T-helper 22 cell (primary cell): ENCODE measurements at places on chromosomes 7 and 10.

DNA sequence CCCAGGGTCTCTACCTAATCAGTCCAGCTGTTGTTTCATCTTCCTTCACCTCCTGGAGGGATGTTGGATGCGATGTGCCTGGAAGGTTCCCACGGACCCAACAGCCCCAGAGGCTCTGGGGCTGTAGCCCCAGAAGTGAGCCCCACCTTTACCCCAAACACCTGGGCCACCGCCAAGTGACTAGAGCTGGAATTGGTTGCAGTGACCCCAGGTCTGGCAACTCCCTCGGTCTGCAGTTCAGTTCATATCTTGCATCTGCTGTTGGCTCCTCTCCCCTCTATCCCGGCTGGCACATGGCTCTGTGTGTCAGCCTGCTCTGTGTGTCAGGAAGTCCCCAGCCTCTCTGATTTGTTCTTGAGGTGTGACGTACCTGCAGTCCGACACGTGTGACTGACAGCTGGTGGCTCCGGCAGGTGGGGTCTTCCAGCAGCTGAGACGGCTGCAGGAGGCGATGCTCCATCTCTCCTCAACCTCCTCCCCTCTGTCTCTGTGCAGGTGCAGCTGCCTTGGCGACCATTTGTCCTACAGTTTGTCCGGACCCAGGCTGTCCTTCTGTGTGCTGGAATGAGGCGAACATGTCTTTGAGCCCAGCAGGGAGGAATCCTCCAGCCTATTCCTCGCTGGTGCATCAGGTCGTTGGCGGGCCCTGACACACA, 38.6 kb downstream of the ELFN1 start:
- DNase-seq = no peak

GRCh38 chr10:88253622-88254021, 329.5 kb downstream of the RNLS start:
- DNase-seq = no peak

DNA sequence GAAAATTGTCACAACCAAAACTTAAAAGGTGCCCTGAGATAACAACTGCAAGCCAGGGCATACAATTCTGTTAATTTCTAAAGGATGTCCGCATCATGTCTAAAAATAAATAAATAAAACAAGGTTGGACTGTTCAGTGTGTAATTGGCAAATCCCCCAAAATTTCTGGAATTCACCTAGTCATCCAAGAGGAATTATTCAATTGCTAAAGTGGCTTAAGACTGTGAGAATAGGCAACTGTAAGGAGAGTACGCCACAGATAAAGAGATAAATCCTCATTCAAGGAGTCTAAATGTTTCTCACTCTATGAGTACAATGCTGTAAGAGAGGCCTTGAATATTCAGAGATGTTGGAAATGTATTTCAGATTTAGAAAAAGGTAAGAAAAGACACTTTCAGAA, 37.2 kb downstream of the PIK3AP1 start:
- DNase-seq = no peak

DNA sequence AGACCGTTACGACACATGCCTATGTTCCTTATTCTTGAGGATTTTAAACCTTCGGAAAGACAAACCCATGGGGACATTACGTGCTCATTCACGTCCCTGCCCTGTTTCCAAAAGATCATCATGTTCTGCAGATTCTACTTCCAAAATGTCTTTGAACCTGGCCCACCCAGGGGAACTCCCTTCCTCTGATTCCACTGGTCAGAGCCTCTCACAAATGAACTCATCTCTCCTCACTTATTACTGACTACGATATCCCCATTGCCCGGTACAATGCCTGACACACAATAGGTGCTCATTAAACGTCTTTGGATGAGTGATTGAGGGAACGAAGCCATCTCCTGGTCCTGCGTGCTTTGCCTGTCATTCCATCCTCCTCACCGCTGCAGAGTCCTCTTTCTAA, 168.3 kb upstream of the RNF32 start:
- no peak for DNase-seq

DNA sequence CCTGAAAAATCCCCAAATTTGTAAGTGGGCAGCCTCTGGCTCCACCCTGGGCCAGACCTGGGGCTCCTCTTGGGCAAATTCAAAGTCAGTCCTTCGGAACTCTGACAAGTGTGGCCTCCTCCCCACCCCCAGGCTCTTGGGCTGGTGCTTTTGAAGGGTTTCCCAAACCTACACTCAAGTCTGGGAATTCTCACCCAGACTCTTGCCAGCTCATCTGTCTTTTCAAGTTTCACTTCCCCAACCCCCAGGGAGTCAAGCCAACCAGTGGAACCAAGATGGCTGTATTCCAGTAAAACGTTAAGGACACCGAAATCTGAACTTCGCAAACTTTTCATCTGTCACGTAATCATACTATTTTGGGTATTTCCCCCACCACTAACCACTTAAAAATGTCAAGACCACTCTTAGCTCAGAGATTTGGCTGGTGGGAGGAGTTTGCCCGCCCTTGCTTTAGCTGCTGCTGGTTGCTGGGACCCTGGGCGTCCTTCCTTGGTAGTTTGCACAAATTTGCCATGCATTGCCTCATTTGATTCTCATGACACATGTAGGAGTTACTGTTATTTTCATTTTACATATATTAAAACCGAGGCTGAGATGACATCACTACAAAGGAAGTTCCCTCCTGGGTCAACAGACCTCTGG, 1.7 kb upstream of the MYO1G start:
- DNase-seq = peak; percentile 83

- DNase-seq = no peak
Observed at GRCh38 chr10:93841961-93842360, 51.8 kb upstream of the SLC35G1 start.

- no peak for DNase-seq
Observed at GRCh38 chr10:71435571-71436267, 39.0 kb downstream of the CDH23 start.

GRCh38 chr7:137094-137891, 55.1 kb upstream of the FAM20C start:
- no peak for DNase-seq

DNA sequence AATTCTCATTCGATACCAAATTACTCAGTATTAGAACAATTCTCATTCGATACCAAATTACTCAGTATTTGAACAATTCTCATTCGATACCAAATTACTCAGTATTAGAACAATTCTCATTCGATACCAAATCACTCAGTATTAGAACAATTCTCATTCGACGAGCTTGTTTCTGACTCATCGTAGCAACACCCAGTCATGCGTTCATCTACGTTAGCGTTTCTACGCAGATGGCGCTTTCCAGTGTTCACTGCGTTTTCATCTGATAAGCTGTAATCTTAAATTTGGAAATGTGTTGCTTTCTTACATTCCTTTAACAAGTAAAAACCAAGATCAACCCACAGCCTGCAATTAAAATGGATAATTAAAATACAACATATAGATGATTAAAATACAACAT, 276.3 kb downstream of the ZMYND11 start:
- no peak for DNase-seq

DNA sequence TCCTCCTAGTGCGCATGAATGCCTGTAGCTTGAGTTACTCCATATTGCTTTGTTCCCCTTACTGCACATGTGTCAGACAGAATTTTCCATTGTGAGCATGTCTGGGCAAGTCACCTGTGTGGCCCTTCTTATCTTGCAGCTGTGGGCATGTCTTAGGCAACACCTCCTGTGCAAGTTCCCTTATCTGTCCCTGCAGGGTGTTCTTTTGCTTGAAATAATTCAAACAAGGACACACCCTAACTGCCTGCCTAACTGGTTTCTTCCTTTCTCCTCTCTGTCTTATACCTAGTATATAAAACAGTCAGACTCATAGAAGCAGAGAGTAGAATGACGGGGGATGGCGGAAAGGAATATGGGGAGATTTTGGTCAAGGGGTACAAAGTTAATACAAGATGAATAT, 421.1 kb upstream of the SORCS1 start:
- DNase-seq = no peak

DNA sequence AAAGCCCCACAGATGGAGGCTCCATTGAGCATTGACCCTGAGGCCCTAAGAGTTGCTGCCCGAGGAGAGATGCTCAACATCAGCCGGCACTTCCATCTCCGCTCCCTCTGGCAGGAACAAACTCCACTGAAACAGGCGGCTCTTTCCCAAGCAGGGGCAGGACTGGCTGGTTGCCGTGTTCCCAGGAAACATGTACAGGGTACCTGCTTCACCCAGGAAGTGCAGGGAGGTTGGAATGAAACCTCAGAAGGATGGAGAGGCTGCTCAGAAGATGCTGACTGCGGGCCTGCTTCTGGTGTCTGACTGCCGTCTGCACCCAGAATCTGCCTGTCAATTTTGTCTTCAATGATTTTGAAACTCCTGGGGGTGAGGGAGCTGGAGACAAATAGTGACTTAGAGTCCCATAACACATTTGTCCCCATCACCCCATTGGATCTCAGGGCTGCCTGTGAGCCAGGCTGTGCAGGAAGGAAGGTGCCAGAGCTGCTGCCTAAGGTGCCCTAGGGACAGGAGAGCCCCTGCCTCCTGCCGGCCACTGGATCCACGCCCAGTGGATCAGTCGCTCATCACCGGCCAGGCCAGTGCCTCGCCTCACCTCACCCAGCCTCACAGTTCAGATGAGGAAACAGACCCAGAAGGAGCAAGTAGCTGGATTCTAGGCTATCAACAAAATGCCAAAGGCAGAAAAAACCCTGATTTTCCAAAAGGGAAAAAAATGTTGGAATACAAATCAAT, 237.3 kb downstream of the PTPRN2 start:
- no peak for DNase-seq

- DNase-seq = no peak
Observed at GRCh38 chr7:12786494-12786893, 99.1 kb downstream of the ARL4A start.

DNA sequence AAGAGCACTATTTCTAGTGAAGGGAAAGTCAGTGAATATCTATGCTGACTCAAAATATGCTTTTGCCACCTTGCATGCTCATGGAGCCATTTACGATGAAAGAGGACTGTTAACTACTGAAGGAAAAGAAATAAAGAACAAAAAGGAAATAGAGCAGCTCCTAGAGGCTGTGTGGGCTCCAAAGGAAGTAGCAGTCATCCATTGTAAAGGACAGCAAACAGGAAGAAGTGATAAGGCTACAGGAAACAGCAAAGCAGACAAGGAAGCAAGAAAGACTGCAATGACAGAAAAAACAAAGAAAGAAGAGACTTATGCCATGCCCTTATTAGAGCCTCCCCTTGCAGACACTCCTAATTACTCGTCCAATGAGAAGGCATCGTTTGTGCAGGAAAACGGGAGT, 12.0 kb upstream of the ZNF33B start:
- DNase-seq = no peak

- DNase-seq = no peak
Observed at GRCh38 chr10:116098411-116099022, 174.5 kb downstream of the GFRA1 start.

- DNase-seq = no peak
Observed at GRCh38 chr10:105096316-105096715, 455.2 kb downstream of the SORCS3 start.

GRCh38 chr7:44072364-44073231, 7.2 kb upstream of the PGAM2 start:
- no peak for DNase-seq

GRCh38 chr7:69476416-69476815, 121.9 kb upstream of the AUTS2 start:
- no peak for DNase-seq
